ENCODE measurements at places on chromosomes 1 and 21. TPM values are rescaled to one million over a fixed set of nuclear protein-coding genes. Genes with fewer than 3 reads are reported as not detected.
A peak's percentile ranks its signal among the peaks of the same experiment; 100 is the strongest.

CYP4Z1 gene
- total RNA-seq = not detected

ATP1A2 gene
- total RNA-seq = not detected

DCAF6 gene
- 33.5 TPM for total RNA-seq

MTARC1 gene
- not detected for total RNA-seq

NLRP3 gene
- 10.3 TPM for total RNA-seq

FLG gene
- total RNA-seq = 0.80 TPM

PLPPR4 gene
- not detected for total RNA-seq

PGBD5 gene
- 3.6 TPM for total RNA-seq

AIRE gene
- not detected for total RNA-seq

VHLL gene
- total RNA-seq = not detected

GRCh38 chr1:158353303-158354075 is at the start of gene CD1E:
Gene CD1E, plus strand, starts transcription at chr1:158353894. Its CDS starts 95 bp downstream, at chr1:158353989.
- DNase-seq = no peak

GRCh38 chr21:34906401-34906800 is 142.7 kb downstream of the RUNX1 start:
- DNase-seq = no peak

DNA sequence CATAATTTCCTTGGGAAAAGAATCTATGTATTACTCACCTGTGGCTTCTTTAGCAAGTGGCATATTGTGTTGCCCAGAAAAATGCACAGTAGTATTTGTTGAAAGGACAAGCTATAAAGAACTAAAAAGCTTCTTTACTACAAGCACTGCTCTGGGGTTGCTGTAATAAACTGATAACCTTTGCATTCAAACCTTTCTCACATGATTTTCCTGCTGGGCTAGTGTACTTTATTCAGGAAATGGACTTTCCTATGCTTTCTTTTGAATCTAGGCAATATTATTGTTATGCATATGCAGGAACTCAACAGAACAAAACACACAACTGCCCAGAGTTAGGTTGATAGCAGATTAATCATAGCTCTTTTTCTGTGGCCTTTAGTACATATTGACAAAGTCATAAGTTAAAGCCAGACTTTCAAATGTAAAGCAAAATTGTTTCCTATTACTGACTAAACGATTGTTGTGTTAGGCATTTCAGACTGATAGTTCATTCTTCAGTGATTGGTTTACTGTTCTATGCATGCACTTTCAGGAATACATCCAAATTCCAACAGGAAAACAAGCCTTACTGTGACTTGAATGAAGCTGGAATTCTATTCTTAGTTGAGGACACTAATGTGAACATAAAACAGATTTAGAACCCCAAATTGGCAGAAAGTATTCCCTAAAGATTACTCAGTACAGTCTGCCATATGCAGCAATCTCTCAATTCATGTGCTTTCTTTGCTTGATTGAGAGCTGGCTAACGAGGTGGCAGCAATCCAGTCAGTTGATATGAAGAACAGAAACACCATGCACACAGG is 564.3 kb upstream of the NEGR1 start:
- no peak for DNase-seq

- no peak for DNase-seq
These were observed 36.1 kb upstream of the RUNX3 start for GRCh38 chr1:24966121-24966723.

- no peak for DNase-seq
These were observed 453 bp downstream of the CDKN2C start for GRCh38 chr1:50970509-50970887.

- no peak for DNase-seq
These were observed 78.7 kb downstream of the FBXO2 start for GRCh38 chr1:11575553-11575952.

- DNase-seq = peak; percentile 81
These were observed 7.7 kb downstream of the PADI1 start for GRCh38 chr1:17212487-17213121.

DNA sequence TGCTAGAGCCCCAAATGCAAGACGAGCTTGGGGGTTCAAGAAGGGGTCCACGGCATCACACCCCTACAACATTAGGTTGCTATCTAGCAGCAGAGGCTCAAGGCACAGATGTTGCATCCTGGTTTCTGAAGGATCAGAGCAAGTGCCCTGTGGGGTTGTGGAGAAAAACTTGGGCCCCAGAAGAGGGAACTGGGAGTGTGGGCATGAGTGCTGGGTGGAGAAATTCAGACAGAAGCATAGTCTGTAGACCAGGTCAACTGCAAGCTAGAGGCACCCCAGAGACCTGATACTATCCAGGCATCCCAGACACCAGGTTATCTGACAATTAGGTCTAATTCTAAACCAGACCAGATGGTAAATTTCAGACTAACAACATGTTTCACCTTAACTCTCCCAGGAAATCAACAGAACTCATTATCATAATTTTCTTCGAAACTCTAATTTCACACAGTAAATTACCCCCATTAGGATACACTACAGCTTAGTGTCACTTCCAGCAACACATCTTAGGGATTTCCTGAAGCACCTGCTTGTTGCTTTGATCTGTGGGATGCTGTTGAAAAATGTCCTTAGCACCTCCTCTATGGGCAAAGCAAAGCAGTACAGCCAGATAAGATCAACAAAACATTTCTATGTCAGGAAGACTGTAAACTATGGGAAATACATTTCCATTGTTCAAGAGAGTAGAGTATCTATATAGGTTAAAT is 179.3 kb downstream of the VAV3 start:
- no peak for DNase-seq

DNA sequence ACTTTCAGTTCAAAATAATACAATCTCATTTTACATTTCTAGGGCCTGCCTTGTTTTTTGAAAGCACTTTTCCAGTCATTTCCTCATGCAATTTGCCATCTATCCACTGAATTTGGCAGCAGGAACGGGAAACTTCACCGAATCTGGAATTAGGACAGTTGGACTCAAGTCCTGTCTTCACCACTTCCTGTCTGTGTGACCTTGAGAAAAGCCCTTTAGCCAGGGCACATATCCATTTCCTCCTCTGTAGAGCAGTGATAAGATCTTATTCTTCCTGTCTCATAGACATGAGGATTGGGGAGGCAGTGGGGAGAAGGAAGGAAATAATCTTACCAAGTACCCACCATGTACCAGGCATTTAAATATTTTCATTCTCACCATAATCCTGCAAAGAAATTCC is 12.0 kb downstream of the VAV3 start:
- DNase-seq = peak; percentile 45

DNA sequence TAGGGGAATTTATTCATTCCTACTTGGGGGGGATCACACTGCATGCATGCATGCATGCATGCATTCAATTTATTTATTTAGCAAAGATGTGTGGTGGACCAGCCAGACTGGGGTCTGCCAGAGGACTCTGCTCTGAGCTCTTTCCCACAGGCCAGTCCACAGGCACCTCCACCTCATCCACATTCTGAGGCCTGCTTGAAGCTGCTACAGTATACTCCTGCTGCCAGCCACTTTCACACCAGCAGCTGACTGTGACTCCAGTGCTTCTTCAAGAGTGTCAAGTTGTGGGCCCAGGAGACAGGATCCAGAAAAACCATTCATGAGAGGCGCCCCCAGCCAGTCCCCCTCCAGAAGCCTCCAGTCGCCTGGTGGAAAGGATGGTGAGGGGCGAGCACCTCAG is 30.9 kb downstream of the SSBP3 start:
- no peak for DNase-seq

DNA sequence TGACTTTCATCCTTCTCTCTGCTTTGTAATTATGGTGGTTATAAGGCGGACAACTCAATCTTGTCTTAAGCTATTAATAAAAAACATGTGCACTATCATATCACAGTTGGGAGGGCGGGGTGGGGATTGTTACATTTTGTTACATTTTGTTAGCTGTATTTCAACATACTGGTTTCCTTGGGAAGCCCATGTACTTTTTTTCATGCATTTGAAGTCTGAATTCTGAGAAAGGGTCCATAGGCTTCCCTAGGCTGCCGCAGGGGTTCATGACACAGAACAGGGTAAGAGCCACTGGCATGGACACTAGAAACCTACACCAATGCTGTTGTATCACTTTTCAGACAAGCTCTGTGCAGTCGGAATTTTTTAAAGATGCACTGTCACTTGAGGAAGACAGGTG is 178.8 kb downstream of the ETS2 start:
- no peak for DNase-seq

DNA sequence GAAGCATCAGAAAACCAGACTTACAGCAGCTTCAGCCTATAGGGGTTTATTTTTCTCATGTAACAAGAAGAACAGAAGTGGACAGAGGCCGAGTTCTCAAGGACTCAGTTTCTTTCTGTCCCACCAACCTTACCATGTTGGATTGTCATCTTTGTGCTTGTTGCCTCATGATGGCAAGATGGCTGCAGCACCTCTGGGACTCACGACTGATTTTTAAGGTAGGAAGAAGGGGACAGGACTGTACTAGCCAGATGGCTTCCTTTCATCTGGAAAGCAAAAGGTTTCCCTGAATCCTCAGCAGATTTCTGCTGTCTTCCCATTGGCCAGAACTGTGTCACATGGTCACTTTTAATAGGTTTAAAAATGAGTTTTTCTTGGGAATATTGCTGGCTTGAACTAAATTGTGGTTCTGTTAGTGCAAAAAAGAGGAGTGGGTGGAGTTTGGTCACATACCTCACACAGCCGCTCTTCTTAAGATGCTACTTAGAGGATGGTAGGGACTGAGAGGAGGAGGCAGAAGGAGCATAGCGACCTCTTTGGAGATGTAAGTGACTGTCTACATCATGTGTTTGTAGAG is 48.1 kb upstream of the ENAH start:
- no peak for DNase-seq

- no peak for DNase-seq
These were observed 3.8 kb downstream of the ARV1 start for GRCh38 chr1:230982696-230983095.

- DNase-seq = peak; percentile 98
These were observed 137.8 kb downstream of the PTPRC start for GRCh38 chr1:198776602-198777029.

DNA sequence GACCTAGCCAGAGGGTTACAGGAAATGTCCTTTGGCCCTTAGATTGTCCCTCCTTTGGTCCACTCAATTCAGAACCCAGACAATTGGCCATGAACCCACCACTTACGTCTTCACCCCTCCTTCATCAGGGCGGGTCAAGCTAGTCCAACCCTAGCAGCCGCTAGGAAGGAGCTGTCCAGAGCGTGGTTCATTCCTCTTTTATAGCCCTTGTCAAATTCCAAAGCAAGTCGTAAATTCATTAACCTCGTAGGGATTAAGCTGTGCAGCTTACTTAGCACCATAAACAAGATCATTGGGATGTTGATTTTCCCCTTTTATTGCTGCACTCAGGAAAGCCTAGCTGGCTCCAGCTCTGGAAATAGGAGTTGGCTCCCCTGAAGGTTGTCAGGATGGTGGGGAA is 90.1 kb downstream of the TMEM53 start:
- no peak for DNase-seq

DNA sequence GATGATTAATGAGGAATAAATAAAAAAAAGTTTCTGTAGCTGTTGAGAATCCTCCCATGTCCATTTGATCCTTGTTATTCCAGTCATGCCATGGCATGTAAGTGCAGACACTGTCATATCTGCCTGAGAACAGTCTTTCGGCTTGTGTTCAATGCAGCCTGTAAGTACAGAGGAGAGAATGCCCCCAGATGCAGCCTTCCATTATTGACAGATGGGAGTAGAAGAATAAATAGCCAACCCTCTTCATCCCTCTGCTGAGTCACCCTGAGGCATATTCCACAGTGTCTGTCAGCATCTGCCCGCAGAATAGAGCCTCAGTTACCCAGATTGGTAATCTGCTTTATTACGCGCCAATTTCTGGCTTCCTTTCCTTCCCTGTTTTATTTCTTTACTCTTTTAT is 139.4 kb downstream of the LRRC7 start:
- DNase-seq = no peak

DNA sequence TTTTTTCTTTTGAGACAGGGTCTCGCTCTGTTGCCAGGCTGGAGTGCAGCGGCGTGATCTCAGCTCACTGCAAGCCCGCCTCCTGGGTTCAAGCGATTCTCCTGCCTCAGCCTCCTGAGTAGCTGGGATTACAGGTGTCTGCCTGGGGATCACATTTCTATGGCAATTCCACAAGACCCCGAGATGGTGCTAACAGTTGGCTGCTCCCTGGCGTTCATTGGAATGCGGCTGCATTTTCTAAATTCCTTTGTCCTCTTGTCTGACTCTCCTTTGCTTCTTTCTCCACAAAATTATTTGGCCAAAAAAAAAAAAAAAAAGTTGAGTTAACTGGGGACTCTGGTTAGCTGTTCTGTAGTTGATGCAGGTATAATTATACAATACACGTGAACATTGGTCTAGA is 176.4 kb downstream of the ETS2 start:
- peak; percentile 10 for DNase-seq

DNA sequence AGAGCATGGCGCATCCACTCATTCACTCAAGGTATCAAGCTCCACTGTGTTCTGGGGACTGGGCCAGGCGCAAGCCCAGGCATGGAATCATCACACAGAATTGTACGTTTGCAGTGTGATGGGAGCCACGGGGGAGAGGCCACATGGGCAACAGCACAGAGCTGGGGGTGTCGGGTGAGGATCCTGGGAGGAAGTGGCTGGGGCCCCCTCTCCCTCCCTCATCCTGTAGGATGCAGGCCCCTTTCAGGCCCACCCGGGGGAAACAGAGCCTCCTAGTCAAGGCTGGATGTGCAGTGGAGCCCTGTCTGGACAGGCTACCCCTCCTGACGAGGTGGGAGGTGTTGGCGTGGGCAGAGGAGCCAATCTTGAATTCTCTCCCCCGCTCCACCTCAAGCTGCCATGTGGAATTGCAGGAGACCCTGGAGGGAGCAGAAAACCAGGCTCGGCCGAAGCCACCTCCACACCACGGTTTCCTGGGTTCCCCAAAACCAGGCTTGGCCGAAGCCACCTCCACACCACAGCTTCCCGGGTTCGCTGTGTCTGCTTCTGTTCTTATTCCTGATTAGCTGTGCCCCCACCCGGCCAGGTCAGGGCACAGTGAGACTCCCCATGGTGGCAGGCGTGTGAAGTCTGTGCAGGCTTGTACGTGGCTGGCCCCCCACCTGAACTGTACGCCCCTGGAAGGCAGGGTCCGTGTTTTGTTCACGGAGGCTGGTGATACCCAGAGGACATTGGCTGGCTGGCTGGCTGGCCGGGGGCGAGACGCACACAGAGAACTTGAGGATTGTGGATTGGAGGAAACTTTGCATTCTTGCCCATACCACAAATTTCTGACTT is 4.2 kb upstream of the C1orf174 start:
- no peak for DNase-seq

DNA sequence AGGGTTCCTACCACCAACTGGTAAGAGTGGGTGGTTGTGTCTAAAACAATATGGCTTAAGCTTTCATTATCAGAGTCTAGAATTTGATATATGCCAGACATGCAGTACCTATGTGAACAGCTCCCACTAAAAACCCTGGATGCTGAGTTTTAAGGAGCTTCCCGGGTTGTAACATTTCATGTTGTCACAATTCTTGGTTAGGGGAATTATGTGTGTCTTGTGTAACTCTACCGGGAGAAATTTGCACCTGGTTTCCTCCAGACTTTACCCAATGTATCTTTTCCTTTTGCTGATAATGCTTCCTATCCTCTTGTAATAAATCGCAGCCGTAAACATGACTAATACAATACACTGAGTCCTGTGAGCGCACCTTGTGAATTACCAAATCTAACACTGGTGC is 48.3 kb downstream of the ARID4B start:
- no peak for DNase-seq

- DNase-seq = no peak
These were observed 6.3 kb upstream of the CHI3L2 start for GRCh38 chr1:111221276-111221632.

Data from HT1080 (cell line).